Effector CD8-positive, alpha-beta T cell (primary cell): ENCODE measurements at places on chromosomes 4 and X.

DNA sequence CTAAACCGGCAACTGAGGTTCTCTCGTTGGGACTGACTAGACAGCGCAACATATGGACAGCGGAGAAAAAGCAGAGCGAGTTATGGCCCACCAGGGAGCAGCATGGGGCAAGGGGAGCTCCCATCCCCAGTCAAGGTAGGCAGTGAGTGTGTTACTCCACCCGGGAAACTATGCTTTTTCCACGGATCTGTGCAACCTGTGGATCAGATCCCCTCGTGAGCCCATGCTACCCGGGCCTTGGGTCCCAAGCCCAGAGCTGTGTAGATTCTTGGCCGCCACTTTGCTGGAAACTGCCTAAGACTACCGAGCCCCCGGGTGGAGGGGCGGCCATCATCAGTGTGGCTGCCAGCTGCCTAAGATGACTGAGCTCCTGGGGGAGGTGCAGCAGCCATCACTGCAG is 140.9 kb downstream of the PAPSS1 start:
- no peak for DNase-seq

- no peak for DNase-seq
Observed at GRCh38 chr4:76502886-76503285, 67.9 kb downstream of the SHROOM3 start.

DNA sequence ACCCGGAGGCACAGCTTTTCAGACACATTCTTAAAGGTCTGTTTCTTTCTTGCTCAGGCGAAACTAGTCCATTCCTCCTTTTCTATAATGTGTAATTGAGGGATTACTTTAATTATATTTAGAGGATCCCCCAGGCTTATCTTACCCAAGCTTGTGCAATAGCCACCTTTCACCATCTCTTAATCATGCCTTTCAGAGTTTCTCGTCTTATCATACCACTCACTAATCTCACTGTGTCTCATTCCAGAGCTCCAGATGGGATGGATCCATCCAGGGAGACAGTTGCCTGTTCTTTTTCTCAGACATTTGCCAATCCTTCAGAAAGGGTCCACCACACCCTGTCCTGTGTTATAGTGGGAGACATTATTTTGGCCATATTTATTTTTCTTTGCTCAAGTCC is 12.5 kb downstream of the SPARCL1 start:
- no peak for DNase-seq

GRCh38 chr4:82741188-82741587 is 57.4 kb downstream of the SCD5 start:
- DNase-seq, result no peak

- DNase-seq, result no peak
Observed at GRCh38 chr4:127622921-127623796, 9.6 kb upstream of the INTU start.
